ENCODE measurements at places on chromosomes 4 and X.

DNA sequence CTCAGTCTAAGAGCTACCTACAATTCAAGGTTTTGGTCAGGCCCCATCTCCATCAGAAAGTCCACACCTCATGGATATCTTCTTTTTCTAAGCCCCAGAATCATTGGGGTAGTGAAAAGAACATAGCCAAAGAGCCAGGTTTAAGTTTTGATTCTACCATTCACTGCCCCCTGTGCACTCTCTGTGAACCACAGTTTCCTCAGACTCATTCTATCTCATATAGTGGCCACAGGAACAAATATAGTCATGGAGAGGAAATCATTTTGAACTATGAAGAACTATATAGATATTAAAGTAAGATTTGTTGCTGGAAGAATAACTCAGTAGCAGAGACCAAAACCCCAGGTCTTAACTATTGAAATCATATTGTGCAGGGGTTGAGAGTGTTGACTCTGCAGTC lies 3.3 kb downstream of the SYTL5 start:
- no peak for DNase-seq

DNA sequence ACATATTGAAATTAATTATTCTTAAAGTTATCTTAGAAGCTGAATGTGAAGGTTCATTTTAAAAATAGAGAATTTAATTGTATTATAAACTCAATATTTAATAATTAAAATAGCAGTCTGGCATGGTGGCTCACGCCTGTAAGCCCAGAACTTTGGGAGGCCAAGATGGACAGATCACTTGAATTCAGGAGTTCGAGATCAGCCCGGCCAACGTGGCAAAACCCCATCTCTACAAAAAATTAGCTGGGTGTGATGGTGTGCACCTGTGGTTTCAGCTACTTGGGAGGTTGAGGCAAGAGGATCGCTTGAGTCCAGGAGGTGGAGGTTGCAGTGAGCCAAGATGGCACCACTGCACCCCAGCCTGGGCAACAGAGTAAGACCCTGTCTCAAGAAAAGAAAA lies 659.9 kb upstream of the AGA start:
- DNase-seq, result no peak

DNA sequence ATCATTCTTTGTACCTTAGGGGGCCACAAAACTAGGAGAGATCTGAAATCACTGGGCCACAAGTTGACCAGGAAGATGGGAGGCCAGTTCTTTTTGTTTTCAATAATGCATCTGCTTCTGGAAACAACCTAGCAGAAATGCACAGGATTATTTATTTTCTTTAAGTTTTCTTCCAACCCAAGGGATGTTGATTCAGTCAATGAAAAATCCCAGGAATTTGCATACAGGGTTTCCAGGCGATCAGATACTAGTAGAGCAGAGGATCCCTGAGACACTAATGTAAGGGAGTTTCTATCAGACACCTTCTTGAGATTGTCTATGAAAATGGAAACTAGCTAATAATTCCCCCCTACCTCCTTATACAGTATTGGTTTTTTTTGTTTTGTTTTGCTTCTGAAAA lies 7.4 kb downstream of the ATOH1 start:
- DNase-seq, result no peak

DNA sequence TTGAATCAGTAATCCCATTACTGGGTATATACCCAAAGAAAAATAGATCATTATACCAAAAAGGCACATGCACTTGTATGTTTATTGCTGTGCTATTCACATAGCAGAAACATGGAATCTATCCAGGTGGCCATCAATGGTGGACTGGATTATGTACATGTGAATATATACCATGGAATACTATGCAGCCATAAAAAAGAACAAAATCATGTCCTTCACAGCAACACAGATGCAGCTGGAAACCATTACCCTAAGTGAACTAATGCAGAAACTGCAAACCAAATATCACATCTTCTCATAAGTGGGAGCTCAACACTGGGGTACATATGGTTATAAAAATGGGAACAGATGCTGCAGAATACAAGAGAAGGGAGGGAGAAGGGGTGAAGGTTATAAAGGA lies 110.7 kb downstream of the ABCB7 start:
- no peak for DNase-seq

DNA sequence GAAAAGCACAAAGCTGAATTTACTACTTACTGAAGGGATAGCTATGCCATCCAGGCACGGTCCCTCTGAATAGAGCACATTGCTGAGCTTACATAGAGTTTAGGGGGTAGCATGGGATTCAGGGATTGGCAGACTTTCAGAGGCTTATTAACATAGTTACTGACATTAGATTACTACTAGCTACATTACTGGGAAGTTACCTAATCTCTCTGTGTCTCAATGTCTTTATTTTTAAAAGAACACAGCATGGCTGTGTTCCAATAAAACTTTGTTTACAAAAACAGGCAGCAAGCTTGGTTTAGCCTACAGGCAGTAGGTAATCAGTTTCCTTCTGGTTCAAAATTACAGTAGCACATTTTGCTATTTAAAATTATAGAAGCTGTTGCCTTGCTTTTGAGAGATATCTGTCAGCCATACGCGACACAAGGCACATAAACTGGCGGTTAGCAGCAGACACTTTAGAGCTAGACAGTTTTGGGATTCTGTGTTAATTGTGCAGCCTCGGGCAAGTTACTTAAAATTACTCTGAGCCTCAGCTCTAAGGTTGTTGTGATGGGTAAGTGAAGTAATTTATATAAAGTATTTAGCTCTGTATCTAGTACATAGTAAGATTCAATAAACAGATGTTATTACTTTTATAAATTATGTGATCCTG lies 6.9 kb downstream of the KLHL8 start:
- no peak for DNase-seq

DNA sequence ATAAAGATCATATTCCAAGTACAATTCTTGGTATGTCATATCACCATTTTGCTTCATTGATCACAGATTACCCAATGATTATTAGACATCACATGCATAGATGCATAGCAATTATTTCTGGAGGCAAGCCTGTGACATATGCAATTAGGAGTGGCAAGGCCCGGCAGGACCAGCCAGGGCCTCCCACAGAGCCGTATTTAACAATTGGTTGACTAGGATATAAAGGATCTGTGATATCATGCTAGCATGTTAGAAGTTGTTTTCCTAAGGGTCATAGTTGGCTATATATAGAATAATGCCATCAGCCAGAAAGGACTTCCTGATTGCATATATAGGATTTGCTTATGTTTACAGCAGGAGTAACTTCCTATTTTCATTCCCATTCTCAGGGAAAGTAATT lies 103.5 kb upstream of the OTUD4 start:
- DNase-seq, result no peak

GRCh38 chrX:131841496-131842437 lies 181.3 kb upstream of the STK26 start:
- DNase-seq, result no peak

DNA sequence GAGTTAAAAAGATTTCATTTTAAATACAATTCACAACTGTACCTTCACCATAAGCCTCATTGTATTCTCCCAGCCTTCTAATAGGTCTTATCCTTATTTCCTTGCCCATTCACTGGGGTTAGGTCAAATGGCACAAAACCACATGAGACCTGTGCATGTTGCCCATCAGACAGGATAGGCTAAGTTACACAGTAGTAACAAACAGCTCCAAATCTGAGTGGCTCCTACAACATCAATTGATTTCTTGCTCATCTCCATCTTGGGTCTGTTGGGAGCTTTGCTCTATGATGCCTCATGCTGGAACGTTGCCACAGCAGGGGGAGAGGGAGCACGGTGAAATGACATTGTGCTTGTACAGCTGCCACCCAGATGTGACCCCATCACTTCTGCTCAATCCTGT lies 70.6 kb downstream of the DHX15 start:
- no peak for DNase-seq

DNA sequence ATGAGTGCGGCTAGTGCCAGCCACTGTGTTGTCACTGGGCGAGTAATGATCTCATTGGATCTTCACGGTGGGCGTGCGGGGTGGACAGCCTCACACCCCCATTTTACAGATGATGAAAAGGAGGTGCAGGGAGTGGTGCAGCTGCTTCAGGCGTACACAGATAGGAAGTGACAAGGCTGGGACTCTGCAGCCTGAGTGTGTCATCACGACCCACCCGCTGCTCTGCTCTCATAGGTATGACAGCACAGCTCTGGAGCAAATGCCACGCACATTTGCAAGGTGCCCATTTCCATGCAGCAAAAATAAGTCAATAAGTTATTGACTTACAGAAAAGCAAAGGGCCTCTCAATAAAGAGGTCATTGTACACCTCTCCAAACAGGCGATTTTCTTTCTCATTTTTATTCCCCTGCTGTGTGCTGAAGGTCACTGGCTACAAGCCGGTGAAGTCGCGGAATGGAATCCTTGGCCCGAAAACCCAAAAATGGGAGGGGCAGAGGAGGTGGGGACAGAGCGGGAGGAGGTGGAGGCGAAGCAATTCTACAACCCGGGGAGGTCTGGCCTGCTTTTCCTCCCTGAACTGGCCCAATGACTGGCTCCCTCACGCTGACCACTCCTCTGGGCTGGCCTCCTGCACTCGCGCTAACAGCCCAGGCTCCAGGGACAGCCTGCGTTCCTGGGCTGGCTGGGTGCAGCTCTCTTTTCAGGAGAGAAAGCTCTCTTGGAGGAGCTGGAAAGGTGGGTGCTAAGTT lies at the start of gene SOD3:
SOD3 (plus strand) TSS at position 658 of the 750 bp plus-strand sequence. CDS start 3,949 bp downstream, outside the sequence.
- DNase-seq, result peak; percentile 44

DNA sequence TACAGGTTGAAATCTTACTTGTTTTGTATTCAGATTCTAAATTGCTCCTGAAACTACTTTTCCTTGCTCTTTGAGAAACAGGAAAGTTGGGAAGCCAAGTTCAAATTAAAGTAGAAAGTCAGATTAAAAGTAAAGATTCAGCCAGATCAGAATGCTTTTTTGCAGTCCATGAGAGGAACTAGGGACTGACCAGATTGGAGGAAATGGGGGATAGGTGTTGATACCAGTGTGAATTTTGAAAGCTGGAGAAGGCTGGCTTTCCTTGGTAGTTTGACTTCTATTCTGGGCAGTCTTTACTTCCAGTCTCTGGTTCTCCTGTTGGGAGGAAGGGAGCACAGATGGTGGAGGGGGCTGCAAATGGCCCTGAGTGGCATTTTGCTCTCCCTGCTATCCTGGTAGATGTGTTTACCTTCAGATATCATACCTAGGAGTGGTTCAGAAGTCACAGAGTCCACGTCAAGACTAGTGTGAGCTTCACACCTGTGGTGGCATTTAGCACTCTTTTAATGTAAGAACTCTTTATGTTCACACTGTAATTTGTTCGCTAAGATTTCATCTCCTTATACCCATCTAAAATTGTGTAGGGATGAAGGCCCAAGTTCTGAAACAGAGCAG lies 68.8 kb downstream of the FNIP2 start:
- DNase-seq, result no peak

DNA sequence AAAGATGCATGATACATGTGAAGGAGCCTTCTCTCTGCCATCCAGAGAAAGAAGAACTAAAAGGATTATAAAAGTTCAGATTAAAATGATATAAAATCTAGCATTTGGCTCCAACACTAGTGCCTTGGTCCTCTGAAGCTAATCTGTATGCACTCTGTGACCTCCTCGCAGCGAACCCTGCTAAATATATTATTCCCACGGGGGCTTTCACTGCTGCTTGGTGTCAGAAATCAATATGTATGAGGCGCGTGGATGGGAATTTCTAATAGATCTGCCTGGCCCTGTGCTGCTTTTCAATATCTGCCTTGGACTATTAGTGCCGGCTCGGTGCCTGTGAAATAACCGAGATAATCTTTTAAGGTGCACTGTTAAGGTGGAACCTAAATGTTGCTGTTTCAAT lies 69.7 kb downstream of the CXXC4 start:
- no peak for DNase-seq

DNA sequence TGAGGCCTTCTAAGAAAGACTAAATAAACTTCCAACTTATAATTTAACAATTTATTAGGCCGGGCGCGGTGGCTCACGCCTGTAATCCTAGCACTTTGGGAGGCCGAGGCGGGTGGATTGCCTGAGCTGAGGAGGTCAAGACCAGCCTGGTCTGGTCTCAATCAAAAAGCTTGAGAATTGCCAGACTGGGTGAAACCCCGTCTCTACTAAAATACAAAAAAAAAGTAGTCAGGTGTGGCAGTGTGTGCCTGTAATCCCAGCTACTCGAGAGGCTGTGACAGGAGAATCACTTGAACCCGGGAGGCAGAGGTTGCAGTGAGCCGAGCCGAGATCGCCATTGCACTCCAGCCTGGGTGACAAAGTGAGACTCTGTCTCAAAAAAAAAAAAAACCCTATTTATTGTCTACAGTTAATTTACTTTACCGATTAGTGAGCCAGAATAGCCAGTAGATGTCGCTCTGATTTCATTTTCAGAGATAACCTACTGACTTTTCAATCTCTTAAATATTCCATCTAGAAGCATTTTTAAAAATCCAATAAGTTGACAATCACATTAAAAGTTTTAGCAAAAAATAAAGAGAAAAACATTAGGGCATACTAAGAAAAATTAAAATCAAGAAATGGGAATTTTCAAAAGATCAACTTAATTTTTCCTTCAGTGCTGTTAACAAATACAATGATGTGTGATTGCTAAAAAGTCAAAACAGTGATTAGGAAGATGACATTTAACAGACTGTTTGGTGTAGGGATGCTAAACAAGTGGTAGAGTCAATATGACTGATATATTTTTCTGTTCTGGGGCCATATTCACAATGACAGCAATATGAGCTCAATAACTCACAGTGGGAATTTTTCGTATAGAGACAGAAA lies 4.3 kb upstream of the SHROOM3 start:
- DNase-seq, result no peak

DNA sequence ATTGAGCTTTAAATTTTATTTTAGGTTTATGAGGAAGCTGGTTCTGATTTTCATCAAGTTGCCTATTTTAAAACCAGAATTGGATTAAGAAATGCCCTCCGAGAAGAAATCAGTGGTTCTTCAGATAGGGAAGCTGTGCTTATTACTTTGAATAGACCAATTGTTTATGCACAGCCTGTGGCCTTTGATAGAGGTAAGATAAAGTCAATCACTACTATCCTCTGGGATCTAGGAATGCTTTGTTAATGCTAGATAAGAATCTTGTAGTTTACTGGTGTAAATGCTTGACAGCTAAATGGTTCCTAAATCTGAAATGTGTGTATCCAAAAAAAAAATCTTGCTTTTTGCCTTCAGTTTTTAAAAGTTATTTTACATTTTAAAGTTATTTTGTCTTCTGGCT lies 73.0 kb upstream of the ADAD1 start:
- DNase-seq, result no peak

DNA sequence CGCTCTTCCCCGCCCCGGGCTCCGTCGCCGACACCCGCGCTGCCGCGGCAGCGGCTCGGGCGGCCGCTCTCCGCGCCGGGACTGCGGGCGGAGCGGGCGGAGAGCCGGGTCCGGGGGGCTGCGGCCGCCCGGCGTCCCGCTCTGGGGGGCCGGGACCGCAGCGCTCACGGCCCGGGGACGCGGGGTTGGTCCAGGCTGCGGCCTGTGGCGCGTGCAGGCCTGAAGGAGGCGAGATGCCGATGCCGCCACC lies 492 bp downstream of the GALNT7 start:
- no peak for DNase-seq

DNA sequence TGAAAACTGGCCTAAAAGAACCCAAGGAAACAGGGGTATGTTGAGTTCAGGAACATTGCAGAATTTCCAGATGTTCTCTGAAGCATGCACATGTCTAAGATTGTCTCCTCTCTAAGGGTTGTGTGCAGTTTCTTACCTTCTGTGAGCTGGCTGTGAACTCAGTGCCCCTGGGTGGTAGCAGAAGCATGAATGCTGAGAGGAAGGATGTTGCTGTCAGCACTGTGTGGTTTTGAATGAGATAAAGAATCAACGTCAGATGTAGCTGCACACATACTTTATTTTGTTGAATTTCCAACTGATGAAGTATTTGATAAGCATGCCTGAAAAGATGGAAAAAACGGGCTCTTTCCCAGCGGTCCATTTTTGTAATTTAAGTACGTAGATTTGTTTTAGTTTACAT lies 23.8 kb upstream of the CD38 start:
- DNase-seq, result no peak
